Activated CD4-positive, alpha-beta T cell treated with anti-CD3 and anti-CD28 coated beads for 48 hours (primary cell): ENCODE measurements at places on chromosomes 3 and 15.

GRCh38 chr3:3201611-3202010 is 22.1 kb upstream of the CRBN start:
- DNase-seq = no peak

DNA sequence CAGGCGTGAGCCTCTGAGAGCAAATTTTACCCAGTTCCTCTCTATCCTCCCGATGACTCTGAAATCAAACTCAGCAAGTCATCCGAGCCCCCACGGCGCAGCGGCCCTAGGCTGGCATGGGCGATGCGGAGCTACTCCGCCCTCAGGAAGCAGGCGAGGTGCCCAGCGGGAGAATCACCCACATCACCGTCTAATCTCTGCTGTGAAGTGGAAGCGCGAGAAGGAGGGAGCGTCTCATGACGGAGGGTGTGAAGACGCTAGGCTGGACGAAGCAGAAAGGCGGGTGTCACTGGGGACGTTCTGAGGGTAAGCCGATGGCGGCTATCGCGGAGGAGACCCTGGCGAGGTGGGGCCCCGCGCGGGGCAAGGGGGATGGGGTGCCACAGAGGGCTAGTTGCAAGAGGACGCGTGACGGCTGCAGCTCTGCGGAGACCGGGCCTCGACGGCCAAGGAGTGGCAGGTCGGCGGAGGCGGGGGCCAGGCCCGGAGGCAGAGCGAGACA is 9.1 kb upstream of the GNAI2 start:
- peak; percentile 59 for DNase-seq

DNA sequence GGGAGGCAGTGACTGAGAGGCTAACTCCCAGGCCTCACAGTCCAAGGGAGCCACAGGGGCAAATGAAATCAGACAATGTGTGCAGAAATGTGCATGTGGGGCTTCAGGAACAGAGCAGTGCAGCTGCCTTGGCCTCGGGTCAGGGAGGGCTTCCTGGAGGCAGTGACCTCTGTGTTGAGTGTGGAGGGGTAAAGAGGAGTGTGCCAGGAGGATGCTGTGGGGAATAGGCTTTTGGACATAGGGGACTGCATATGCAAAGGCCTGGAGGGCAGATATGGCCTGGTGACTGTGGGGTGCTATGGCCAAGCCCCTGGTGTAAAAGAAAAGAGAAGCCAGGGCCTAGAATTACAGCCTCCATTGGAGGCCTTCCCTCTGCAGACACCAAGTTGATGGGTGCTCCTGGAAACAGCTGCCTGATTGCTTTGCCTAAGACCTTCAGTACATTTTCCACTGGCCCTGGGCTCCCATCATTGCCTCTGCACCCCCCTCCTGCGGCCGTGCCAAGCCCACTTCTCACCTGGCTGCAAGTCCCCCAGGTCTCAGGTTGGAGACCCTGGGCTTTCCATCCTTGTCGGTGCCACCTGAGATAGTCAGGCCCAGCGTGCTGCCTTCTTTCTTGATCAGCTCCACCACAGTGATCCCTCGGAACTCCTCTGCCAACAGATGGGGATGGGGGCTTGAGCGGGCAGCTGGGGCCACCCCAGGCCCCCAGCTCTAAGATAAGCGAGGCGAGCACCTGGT is 15.1 kb downstream of the GRIP2 start:
- no peak for DNase-seq

- no peak for DNase-seq
Observed at GRCh38 chr3:154244644-154245043, 79.6 kb downstream of the DHX36 start.

DNA sequence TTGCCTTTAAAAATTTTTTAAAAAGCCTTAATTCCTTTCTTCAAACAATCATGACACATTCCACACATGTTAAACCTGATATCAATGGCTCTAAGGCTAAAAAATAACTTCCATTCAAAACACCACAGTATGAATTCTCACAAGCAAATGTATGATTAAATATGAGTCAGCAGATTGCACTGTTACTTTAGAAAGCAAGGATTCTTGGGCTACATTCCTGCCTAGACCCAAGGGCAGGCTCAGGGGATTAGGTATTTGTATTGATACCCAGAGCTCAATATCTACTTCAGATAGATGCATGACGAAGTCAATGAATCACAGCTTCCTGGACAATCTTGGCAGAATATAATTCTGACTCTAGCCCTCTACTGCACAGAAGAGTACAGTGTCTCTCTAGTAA is 65.7 kb downstream of the RARB start:
- DNase-seq = no peak

GRCh38 chr3:62601238-62602070 is 228.1 kb upstream of the FEZF2 start:
- DNase-seq = no peak

- no peak for DNase-seq
Observed at GRCh38 chr15:58010983-58011382, 54.5 kb downstream of the ALDH1A2 start.

- no peak for DNase-seq
Observed at GRCh38 chr3:149331396-149331795, 2.0 kb downstream of the TM4SF18 start.

GRCh38 chr15:51117270-51117669 is 22.6 kb upstream of the TNFAIP8L3 start:
- no peak for DNase-seq

- DNase-seq = no peak
Observed at GRCh38 chr15:101018016-101018415, 98.9 kb downstream of the LRRK1 start.

DNA sequence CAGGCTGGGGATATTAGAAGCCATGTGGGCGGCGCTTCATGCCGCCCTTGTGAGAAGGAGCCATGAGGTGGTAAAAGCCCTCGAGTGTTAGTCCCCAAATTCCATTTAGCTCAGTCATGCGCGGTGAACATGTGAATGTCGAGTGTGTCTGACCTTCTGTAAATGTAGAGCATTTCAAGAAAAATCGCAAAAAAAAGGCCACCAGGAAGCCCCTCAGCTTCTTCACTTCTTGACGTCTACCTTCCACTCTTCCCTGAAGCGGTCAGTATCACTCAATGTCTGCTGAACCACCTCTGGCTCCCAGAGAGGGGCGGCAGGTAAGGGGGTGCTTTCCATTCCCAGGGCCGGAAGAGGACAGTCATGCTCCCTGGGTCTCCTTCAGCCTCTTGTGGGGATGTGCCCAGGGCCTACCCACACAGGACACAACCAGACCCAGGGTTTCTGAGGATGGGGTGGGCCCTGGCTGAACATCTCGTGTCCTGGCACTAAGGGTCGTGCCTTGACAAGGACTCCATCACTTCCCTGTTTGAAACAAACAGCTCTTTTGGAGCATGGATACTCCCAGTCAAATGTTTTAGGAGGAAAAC is 274.9 kb downstream of the FAM43A start:
- no peak for DNase-seq

- DNase-seq = peak; percentile 74
Observed at GRCh38 chr3:30751610-30752299, 142.7 kb downstream of the GADL1 start.

GRCh38 chr3:4749567-4750002 is 229.7 kb upstream of the BHLHE40 start:
- no peak for DNase-seq

DNA sequence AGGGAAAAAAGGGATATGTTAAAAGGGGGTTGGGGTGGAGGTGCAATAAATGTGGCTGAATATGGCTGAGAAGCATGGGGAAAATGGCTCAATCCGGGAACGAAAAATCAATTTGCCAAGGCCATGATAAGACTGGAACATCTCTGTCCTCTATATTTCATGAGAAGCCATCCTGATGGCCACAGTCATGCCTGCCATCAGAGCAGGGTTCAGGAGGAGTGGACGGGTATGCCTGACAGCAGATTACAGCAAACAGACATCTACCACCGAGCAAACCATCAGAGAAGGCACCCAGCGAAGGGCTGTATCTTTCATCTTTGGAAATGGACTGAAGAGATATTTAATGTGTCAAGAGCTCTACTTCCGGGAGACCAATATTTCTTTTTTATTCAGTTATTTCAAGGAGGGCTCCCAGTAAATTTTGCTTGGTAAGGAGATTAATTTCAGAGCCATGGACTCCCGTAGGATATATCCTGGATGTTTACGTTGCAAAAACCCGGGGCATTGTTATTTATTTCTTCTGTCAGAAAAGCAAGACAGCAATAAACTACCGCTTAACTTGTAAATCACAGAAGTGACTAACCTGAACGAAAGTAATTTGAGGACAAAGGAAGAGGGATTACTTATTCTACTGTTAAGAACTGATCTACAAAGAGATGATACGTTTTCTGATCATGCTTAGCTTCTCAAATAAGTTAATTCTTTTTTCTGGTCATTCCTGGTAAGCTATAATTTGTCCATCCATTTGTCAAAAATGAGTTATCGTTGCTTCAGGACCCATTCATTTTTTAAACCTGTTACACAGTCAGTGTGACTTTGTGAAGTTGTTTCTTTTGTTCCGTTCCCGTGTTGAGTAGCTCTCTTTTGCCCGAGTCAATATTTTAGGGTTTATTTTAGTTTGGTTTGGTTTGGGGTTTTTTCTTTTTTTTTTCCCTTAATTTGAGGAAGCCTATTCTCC is 80.6 kb upstream of the CHD2 start:
- DNase-seq = no peak

GRCh38 chr3:26590919-26591484 is 31.6 kb upstream of the LRRC3B start:
- DNase-seq = no peak

DNA sequence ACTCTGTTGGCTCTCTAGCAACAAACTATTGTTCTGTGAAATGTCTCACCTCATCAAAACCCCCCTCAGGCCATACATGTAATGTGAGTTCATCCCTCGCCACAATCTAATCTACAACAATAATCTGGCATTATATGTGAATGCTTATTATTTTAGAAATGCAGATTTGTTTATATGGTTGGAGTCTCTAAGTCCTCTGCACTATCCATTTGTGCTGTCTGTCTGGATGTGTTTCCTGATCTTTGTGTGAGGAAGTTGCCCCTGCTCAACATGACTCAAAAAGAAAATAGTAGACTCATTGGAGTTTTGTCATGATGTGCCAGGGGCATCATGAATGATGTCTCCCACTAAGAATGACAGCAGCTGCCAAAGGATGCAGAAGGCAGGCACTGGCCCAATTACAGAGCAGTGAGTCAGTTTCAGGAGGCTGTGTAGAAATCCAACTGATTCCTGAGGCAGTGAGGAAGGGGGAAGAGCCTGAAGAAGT is 161.6 kb upstream of the PDZRN3 start:
- DNase-seq = no peak

DNA sequence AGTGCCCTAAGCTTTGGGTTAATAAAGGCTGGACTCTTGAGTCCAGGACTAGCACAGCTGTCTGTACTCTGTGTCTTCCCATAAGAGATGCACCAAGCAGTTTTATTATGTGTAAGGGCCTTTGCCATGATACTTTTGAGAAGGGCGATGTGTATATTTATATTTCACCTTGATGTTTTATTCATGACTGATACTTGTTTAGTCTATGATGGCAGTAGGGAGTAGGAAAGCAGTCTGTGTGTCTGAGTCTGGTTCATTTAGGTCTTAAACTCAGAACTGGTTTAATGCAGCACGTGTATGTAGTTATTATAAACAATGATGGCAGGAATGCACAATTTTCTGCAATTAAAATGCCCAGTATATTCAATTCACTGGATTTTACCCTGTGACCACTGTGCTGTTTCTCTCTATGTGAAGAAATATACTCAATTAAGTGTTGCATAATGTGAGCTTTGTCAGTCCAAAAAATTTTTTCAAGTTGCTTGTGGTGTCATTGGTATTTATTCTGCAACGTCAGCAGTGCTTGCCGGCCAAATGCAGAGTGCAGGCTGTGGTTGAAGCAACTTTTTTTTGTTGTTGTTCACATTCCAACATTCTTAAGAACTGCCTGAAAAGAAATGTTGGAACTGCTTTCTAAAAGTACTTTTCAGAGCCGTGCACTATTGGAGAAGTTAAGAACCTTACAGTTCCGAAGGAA is 423.7 kb upstream of the SEMA6D start:
- no peak for DNase-seq

DNA sequence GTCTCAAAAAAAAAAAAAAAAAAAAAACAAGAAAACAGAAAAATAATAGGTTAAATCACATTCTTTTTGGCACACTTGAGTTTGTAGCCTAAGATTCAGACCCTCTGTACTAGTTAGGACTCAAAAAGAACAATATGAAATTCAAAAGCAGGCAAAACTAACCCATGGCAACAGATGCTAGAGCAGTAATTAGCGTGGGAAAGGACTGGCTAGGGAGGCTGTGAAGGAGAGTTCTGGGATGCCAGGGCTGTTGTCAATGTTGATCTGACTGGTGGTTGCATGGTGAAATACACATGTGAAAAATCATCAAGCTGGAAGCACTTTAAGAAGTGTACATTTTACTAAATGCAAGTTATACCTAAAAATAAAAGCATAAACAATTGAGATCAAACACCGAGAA is 35.6 kb downstream of the KLHL6 start:
- DNase-seq = no peak

DNA sequence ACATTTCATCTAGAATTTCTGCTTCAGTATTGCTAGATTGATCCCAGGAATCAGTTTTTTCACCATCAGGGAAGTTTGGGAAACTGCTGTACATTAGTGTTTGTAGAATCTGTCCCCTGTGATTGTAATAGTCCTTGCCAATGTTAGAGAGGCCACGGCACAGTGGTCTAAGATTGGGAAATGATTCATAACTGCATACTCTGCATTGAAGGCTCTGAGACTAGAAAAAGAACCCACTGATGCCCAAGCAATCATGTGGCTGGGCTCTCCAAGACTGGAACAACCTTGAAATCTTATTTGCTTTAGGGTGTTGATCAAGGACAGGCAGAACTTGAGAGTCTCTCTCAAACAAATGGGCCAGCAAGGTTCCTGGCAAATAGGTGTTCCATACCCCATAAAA is 245.6 kb upstream of the LRTM1 start:
- DNase-seq = no peak

DNA sequence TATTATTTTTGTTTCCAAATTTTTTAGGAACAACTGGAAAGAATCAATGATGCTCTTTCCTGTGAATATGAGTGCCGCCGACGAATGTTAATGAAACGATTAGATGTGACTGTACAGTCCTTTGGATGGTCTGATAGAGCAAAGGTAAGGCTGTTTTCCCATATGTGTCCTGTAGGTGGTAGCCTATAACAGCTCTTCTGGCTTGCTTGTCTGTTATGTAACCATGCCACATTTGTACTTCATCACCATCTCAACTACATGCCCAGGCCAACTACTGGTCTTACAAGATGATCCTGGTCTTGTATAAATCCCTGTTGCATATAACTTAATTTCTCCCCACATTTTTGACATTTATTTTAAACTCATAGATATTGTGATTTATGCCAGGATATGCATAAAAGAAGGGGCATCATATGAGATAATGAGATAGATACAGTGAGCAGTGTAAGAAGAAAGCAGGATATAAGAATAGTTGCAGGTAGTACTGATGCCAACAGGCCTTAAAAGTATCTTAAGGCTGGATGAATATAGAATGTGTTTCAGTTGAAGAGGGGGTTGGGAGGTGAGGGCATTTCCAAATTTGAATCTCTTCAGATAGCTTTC is 20.3 kb downstream of the FAM98B start:
- DNase-seq = peak; percentile 17

GRCh38 chr3:146640361-146640760 is 35.2 kb upstream of the PLSCR5 start:
- no peak for DNase-seq
